MG63 (cell line): ENCODE measurements at places on chromosomes 5 and 9.

- DNase-seq = no peak
These were observed 7.3 kb downstream of the GLRX start for GRCh38 chr5:95815155-95815729.

DNA sequence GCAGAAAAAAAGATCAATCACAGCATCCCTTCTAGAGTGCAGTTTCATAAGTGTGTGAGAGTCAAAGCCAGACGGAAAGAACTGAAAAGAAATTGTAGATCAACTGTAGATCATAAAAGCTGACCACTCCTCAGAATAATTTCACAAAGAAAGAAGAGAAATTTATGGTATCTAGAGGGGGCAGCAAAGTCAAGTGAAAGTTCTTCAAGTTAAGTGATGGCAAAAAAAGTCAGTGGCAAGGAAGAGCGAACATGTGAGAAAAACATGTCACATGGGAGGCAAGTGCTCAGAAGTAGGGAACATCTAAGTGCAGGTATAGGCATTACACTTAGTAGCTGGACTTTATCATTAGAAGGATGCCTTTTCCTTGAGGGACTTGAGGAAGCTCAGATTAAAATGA lies 245.1 kb upstream of the ISL1 start:
- DNase-seq = no peak

GRCh38 chr9:78371981-78372380 lies 75.1 kb downstream of the PSAT1 start:
- no peak for DNase-seq

- DNase-seq = no peak
These were observed 111.5 kb upstream of the TNC start for GRCh38 chr9:115229496-115229895.

DNA sequence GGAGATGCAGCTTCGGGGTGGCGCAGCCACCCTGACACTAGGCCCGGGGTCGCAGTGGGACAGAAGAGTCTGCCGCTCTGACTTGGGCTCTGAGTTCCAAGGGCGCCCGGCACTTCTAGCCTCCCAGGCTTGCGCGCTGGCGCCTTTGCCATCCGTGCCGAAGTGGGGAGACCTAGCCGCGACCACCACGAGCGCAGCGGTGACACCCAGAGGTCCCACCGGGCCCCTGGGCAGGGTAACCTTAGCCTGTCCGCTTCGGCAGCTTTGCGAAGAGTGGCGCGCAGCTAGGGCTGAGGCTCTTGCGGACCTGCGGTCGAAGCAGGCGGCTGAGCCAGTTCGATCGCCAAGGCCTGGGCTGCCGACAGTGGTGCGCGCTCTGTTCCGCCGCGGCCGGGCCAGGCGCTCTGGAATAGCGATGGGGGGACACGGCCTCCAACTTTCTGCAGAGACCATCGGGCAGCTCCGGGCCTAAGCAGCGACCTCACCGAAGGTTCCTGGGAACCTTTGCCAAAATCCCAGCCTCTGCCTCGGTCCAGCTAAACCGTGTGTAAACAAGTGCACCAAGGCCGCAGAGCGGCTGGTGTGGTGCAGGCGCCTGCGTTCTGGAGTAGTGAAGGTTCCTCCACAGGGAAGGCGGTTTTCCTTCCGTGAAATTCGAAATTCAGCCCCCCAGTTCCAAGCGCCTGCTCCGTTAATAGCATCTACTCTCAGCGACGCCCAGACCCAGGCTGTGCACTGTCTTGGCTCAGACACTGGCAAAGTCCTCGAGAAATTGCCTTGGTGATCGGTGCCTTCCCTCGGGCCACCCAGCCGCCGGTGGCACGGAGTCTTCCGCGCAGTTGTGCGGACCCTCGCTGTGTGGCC lies 7.4 kb downstream of the TLX3 start:
- no peak for DNase-seq

DNA sequence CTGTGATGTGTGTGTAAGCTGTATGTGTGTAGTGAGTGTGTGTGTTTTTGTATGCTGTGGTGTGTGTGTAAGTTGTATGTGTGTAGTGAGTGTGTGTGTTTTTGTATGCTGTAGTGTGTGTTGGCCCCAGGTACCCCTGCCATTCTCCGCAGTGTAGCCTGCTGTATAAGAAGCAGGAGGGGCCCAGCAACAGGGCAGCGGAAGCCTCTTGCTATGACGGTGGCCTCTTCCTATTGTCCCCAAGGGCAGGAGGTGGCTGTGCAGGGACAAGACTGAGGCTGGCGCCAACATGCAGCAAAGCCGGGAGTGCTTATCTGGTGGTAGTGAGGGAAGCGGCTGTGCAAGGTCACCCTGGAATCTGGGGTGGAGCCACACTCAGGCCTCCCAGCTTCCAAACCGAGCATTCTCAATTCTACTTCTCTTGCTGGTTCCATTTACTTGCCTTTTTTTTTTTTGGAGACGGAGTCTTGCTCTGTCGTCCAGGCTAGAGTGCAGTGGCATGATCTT lies 5.1 kb downstream of the SPAAR start:
- DNase-seq = peak; percentile 70

DNA sequence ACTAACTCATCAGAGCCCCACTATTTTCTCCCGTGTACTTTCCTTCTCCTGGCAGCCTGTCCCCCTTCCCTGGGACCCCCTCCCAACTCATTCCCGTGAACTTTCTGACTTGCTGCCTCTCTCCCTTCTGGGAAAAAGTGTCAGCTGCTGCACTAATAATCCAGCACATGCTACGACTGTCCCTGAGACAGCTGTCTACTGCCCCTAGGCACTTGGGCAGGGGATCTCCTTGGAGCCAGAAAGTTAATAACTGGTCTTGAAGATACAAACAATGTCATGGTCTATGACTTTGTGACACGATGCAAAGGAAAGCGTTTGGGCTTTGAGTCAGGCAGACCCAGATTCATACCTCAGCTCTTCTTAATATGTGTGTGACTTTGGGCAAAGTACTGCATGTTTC lies 10.1 kb upstream of the RNF183 start:
- no peak for DNase-seq

DNA sequence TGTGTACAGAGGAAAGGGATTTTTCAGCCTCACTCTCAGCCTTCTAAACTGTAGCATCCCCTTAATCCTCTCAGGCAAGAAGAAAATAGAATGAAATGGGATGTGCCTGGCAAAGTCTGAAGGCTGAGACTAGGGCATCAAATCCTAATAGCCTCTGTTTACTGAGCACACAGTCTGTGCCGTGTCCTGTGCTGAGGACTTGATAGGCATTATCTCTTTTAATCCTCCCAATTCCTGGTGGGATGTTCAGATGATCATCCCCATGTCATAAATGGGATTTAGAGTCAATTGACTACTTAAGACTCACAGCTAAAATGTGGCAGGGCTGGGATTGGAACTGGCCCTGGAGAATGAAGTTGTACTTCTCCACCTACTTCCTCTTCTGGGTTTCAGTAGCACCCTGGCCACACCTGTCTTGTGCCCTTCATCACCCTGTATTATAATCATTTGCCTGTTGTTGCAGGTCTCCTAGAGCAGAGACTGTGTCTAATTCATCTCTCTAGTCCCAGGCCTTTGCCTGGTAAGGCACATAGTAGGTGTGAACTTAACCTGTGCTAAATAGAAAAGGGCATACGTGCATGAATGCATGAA lies 81.0 kb downstream of the WWC1 start:
- DNase-seq = no peak

DNA sequence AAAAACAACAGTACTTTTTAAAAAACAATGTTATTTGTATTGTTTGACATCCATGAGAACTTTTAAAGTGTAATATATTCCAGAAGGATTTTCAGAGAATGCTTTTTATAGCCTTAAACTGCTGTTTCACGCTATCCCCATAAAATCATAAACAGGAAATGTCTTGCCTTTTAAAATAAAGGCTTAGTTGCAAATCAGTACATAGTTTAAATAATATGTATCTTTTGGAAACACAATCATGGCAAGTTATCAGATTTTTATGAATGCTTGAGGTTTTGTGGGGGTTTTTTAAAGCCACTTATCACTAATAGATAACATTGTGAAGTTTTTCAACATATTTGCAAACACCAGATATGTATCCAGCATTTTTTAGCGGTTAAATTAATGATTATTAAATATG lies 37.2 kb upstream of the F2RL2 start:
- DNase-seq = no peak

DNA sequence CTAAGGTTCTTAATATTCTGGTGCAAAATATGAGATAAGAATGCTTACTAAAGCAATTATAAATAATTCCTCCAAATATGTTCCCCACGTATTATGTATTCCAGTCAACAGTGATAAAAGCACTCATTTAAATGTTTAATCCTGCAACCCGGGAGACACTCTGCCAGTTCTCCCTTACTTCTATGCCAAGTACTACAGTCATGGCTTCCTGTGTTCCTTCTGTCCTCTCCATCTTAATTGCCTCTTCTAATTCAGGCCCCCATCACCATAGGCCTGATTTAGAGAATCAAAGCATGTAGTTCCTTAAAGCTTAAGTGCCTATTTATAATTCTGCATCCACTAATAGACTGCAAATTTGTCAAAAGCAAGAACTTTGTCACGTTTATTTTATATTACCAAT lies 474.8 kb downstream of the SEMA5A start:
- DNase-seq = no peak

GRCh38 chr9:70229026-70229425 lies 29.8 kb upstream of the SMC5 start:
- DNase-seq = no peak

DNA sequence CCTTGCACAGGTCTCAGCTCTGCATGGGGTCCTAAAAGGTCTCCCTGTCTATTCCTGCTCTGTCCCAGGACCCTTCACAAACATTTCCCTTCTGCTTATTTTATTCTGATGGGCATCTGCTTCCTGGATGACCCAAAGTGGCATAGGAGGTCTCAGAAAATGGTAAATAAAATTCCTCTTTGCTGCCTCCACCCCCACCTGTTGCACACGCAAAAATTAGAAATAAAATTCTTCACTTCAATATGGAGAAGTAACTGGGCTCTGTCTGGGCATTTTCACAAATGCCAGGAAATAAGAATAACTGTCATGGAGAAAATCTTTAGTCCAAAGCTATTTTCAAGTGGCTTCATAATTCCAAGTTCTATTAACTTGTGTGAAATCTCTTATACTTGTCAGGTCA lies 106.6 kb upstream of the MAP1B start:
- DNase-seq = no peak

- peak; percentile 59 for DNase-seq
These were observed 7.7 kb downstream of the IL17B start for GRCh38 chr5:149371296-149371962.

GRCh38 chr9:4056187-4056586 lies 243.7 kb downstream of the GLIS3 start:
- no peak for DNase-seq

DNA sequence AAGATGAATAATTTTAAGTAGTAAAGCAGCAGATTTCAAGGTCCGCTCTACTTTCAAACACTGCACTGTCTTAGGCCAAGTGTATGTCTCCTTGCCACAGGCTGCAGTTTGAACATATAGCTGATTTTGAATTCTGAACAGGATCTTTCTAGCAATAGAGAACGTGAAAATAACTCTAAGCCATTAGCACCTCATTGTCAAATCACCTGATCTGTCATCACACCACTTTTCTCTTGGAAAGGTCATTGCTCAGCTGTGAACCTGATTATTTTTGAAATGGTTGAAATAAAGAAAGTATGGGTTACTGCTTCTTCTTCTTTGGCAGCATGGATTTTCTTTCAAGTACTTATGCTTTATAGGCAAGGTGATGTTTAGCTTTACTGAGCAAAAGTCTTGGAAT lies 357.0 kb upstream of the RORB start:
- no peak for DNase-seq

DNA sequence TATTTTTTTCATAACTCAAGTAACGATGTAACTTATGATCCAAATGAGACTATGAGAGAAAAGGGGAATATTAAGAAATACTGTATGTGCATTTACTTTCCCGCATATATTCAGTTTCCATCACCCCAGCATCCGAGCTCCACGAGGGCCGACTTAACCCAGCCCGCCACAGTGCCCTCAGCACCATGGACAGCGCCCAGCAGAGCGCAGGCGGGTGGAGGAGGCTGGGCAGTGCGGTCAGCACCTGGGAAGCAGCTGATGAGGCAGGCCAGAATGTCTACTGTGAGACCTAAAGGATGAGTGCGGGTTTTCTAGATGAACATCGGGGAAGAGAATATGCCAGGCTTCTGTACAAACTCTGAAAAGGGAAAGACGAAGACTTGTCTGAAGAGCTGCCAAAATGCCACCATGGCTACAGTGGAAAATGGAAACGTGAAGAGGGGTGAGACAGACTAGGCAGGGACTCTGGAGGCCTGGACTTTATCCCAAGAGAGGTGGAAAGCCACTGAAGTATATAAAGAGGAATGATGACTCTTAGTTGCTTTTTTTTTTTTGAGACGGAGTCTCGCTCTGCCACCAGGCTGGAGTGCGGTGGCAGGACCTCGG lies 34.5 kb upstream of the MED27 start:
- peak; percentile 50 for DNase-seq

DNA sequence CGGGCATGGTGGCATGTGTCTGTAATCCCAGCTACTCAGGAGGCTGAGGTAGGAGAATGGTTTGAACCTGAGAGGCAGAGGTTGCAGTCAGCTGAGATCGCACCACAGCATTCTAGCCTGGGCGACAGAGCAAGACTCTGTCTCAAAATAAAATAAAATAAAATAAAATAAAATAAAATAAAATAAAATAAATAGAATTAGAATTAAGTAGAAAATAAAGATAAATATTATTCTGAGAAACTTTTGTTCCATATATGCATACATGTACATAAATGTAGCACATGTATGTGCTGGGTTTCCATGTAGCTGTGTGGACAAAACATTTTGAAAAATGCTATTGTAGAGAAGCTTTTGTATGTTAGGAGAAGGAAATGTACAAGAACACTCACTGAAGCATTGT lies 129.4 kb upstream of the VLDLR start:
- no peak for DNase-seq

GRCh38 chr5:1075931-1076330 lies 35.9 kb downstream of the SLC12A7 start:
- DNase-seq = no peak

GRCh38 chr9:21413151-21413550 lies 4.2 kb downstream of the IFNA8 start:
- no peak for DNase-seq

DNA sequence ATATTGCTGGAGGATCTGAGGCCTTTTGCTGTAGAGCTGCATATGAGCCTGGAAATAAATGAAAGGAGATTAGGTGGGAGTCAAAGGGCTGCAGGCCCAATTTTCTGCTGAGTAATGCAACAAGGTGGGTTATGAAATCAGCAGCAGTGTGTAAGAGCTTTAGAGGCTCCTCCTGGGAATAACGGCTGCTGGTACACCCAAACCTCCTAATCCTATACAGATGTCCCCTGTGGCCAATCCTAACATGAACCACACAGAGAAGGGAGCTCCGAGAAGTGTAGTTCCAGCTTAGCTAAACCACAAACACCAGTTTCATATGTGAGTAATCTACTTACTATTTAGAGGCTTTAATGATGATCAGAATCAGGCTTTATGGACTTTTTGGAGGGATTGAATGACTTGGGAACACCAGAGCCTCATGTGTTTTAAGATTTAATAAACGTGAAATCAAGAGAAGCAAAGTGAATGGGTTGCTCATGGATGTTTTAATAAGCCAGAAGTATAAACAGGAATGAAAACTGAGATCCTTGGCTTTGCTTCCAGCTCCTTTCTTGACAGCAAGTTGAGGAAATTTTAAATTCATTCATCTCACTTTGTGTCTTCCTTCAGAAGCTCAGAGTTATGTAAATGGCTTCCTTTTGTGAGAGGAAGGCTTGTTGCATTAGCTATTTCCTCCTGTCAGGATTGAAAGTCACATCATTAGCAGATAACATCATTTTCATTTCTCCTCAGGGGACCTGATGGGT lies 437.5 kb downstream of the TMEM232 start:
- DNase-seq = peak; percentile 15

- DNase-seq = peak; percentile 32
These were observed 29.2 kb downstream of the TNFSF8 start for GRCh38 chr9:114900942-114901802.
